ENCODE measurements at places on chromosomes 13 and 19. TPM values are rescaled to one million over a fixed set of nuclear protein-coding genes. Genes with fewer than 3 reads are reported as not detected.

The IGFL3 gene
- total RNA-seq: not detected

The FPR3 gene
- total RNA-seq: not detected

The CPT1C gene
- 14.1 TPM for total RNA-seq

The TGFBR3L gene
- total RNA-seq: 1.6 TPM

The ERICH4 gene
- not detected for total RNA-seq

The CGB8 gene
- total RNA-seq: 2.5 TPM

The CHST8 gene
- 0.10 TPM for total RNA-seq

The NOP53 gene
- 238 TPM for total RNA-seq

The PNMA8C gene
- total RNA-seq: not detected

The PRSS57 gene
- 0.23 TPM for total RNA-seq

The KLK4 gene
- not detected for total RNA-seq

The PPP1R13L gene
- 44.9 TPM for total RNA-seq

The EXOSC5 gene
- total RNA-seq: 102 TPM

The SERPINE3 gene
- total RNA-seq: 0.07 TPM

The CGB5 gene
- 0.23 TPM for total RNA-seq

The TTC9B gene
- 0.61 TPM for total RNA-seq

The PSG7 gene
- not detected for total RNA-seq

The LIM2 gene
- not detected for total RNA-seq

The IFI30 gene
- 15.0 TPM for total RNA-seq

The RNF113B gene
- total RNA-seq: not detected

The PRTN3 gene
- 0.18 TPM for total RNA-seq

The SAFB gene
- 48.8 TPM for total RNA-seq

The CEACAM7 gene
- 0.03 TPM for total RNA-seq

The ICAM5 gene
- total RNA-seq: 0.55 TPM

The APOE gene
- total RNA-seq: 11.7 TPM

The ZNF471 gene
- 0.03 TPM for total RNA-seq

The CYP4F2 gene
- 0.17 TPM for total RNA-seq

The CBY2 gene
- total RNA-seq: not detected

All from A549 treated with Hydrocortisone at 1 μM for 4 hours (cell line).